ENCODE measurements at places on chromosomes 6 and 20.

GRCh38 chr6:162260027-162260426 is 467.5 kb downstream of the PRKN start:
- no peak for DNase-seq

DNA sequence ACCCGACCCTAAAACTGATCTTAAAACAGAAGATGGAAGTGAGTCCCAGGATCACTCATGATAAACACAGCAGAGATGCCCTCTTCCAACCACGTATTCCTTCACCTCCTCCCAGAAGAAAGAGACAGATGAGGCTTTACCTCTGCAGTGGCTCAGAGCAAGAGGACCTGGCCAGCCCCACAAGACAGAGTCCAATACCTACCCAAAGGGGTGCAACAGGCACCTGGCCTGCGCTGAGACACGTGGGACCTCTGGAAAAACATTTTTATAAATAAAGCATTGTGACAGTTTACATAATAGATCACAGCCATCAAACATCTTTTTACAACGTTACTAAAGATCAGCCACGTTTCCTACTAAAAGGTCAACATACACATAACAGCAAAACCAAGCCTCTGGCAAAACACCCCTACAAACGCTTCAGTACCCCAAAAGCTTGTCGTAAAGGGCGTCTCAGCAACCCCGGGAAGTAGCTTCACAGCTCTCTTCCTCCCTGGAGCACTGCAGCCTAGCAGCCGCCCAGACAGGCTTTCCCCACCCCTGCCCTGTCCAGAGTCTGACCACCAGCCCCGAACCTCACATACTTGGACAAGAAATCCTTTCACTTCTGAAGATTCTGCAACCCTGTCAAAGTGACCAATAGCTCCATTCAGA is 2.9 kb downstream of the TAF4 start:
- no peak for DNase-seq

DNA sequence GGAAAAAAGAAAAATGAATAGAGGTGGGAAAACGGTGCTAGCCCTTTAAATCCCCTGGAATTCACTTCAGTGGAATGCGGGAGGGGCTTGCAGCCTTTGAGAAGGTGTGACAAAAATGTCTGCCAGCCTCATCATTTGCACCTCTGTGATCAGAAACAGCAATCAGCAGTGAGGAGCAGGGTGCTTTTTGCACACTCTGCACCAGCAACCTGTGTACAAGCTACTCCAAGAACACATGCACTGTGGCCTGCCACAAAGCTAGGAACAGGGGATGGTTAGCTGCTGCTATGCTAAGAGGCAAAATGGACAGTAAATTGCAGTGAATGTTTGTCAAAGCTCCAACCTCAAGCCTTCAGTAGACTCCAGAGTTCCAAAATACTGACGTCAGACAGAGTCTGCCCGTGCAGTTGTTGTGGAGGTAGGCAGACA is 29.7 kb downstream of the GINS1 start:
- DNase-seq: no peak

GRCh38 chr6:108589244-108589791 is 28.6 kb downstream of the FOXO3 start:
- no peak for DNase-seq

- DNase-seq: no peak
Measured at GRCh38 chr6:2232445-2232844, 13.0 kb downstream of the GMDS start.

DNA sequence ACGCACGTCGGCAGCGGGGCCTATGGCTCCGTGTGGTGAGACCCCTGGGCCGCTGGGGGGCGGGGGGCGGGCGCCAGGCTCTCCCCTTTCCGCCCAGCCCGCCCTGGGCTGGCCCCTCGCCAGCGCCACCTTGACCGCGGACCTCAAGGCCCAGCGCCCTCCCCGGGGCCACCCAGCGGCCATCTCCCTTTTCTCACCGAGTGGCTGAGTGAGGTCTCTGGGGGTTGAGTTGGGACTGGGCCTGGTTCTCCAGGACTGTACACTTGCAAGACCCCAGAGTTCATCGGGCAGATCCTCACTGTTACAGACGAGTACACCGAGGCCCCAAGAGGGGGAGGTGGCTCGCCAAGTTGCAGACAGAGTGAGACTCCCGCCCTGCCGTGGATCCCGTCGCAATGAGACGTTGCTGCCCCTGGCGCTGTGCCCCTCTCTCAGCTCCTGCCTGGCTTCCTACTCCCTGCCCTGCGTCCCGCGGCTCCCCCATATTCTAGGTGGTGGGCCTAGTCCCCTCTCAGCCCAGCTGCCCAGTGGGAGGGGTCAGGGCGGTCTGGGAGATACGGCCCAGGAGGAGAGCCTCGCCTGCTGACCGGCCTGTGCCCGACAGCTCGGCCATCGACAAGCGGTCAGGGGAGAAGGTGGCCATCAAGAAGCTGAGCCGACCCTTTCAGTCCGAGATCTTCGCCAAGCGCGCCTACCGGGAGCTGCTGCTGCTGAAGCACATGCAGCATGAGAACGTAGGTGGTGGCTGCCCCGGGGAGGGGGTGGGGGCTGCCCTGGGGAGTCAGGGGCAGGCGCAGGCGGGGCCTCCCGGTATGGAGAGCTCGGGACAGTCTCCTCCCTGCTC is 576 bp downstream of the MAPK13 start:
- no peak for DNase-seq
